Activated CD8-positive, alpha-beta memory T cell treated with anti-CD3 and anti-CD28 coated beads for 24 hours (primary cell): ENCODE measurements at places on chromosomes 13 and 19.

DNA sequence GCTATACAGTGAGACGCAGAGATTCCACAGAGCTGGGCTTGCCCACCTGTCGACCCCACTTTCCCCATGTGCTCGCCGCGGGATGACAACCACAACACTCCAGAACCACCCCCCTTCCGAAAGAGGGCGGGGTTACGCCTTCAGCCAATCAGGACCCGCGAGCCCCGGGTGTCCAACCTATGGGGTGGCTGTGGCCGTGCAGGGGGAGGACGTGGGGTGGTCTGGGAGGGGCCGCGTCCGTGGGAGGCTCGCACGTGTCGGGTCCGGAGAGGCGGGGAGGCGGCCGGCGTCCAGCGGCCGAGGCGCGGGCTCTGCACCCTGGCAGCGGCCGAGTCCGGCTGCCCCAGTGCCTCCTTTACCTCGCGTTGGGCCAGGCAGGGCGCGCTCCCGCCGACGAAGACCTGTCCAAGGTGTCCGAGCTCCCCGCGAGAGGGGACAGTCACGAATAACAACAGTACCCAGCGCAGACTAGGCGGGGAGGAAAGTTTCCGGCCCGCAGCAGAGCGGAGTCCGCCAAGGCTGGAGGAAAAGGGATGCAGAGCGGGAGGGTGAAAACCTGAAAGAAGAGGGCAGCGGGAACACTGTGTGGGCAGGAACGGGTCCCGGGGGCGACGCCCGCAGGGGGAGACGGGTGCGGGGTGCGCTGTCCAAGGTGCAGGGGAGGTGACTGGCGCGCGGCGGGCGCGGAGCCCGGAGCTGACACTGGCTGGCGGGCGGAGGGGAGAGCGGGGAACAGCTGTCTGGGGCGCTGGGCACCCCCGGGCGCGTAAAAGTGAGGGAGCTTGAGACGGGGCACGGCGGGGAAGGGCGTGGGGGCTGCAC is 911 bp downstream of the ENOX1 start:
- no peak for DNase-seq

DNA sequence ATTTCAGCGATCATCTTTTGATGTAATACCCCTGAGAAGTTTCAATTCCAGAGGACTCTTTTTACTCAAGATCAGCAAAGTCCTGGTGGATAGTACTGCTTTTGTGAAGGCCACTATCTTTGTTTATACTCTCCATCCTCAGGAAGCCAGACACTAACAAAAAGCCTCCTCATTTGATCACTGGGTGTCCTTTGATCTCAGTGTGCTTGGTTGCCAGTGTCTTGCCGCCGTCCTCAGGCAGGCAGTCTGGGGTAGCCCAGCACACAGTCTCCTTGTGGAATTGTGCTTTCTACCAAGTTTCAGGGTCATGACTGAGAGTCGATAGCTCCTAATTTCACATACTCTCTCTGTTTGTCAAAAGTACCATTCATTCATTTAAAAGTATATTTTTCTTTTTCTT is 762.2 kb downstream of the EFNB2 start:
- DNase-seq, result no peak

DNA sequence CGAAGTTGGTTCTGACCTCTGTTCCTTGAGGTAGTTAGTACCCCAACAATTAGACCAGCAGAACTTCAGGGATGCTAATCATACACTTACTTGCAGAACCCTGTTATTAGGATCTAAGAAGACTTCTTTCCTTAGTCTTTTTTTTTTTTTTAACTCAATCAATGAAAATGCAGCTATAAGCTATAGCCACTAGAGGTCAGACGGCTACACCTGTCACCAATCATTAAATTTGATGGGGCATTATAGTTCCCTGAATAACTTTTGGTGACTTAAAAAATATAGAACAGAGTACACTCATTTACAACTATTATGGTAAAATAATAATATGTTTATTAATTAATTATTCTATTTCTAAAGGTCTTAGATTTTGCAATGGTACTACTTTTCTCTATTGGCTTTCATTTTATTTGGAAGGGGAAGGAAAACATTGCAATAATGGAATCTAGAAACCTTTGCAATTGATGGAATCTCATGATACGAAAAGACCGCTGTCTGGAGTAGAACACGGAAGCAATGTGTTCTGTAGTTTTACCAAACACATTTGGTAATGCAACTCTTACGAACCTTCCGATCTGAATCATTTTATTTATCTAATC is 483.2 kb downstream of the DIAPH3 start:
- DNase-seq, result no peak

- DNase-seq, result no peak
Measured at GRCh38 chr13:96925916-96926628, 68.2 kb downstream of the OXGR1 start.

DNA sequence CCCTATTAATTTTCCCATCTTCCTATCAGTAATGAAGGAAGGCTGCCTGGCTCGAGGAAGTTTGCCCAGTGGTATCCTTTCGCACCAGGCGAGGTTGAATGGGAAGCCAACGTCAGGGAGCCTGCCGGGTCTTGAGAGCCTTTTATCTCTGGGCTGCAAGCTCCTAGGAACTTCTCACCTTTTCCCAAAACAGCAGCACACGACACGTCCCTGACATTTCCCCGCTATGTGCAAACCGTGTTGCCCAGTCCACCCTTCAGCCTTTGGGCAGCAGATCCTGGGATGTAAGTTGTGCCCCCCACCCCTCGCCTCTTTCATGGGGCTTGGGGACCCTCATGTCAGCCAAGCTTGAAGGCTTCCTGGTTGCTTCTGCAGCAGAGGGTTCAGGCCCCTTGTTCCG is 179.1 kb downstream of the ZNF536 start:
- DNase-seq, result no peak

DNA sequence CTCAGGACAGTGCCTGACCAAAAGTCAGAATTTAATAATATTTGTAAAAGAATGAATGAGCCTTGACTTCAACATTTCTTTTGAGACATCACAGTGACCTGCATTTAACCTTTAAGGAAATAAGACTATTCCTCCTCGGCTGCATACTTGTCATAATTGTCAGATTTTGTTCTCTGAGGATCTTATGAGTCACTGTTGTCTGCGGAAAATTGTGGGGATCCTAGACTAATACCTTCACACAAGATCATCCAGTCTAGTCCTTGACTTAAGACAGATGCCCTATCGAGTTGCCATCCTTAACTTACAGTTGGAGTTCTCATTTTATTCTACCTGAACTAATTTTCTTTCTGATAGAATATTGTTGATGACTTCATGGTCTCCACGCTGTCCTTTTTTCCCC is 198.4 kb downstream of the DLEU7 start:
- no peak for DNase-seq

DNA sequence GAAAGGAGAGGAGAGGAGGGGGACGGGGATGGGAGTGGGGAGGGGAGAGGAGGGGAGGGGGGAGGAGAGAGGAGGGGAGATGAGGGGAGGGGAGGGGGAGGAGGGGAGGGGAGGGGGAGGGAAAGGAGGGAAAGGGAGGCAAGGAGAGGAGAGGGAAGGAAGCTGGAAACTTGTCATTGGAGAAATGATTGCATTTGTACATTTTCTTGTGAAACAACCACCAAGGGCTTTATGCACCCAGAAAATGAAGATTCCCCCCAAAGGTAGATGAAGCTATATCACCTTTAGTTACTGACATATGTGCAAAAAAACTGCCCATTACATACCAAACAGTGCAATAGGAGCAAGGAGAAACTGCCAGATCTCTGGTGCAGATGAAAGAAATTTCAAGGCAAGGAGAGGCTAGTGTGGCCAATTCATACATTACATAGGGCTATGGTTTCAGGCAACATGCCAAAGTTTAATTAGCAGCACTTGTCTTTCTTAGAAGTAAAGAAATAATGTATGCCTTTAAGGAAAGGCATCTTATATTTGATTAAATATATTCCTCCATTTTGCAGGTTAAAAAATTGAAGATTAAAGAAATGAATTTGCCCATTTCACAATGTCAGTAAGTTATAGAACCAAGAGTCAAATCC is 49.5 kb upstream of the STK24 start:
- no peak for DNase-seq

DNA sequence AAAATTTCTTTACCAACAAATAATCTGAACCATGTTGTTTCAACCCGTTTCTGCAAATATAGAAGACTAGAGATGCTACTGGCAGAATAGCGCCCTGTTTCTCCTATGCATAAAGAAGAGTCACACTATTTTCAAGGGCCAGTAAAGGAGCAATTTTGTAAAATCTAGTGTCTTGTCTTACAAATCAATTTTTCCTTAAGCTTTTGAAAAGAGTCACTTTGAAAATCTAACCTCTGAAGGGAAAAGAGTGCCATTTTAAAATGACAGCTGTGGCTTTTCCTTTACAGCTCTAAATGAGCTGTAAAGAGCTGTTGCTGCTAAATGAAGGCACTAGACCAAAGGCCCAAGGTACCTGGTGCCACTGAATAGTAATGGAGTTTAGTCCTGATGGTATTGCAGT is 16.9 kb upstream of the GTF2F2 start:
- no peak for DNase-seq

GRCh38 chr19:9727644-9728043 is 40.9 kb downstream of the ZNF846 start:
- no peak for DNase-seq

DNA sequence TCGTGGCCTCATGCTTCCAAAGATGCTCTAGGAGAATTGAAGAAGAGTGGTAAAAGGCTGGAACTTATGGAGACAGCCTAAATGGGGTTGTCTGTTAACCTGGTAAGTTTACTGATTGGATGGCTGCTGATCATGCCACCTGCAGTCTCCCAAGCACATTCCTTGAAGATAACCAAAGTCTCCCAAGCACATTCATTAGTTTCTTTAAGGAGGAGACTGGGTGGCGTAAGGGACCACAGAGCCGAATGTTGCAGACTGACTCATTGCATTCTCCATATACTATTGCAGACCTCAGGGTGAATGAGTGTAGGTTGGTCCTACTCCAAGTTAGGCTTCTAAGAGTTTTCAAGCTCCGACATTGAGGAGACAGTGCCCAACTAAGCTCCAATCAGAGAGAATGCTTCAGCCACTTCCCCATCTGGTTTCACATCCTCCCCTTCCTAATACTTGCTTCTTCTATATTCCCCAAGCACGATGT is at the start of gene IGFL3:
Gene IGFL3, minus strand, starts transcription at position 51 of the 478 bp plus-strand sequence. Its CDS starts 39 bp downstream, at position 12.
- DNase-seq, result no peak

DNA sequence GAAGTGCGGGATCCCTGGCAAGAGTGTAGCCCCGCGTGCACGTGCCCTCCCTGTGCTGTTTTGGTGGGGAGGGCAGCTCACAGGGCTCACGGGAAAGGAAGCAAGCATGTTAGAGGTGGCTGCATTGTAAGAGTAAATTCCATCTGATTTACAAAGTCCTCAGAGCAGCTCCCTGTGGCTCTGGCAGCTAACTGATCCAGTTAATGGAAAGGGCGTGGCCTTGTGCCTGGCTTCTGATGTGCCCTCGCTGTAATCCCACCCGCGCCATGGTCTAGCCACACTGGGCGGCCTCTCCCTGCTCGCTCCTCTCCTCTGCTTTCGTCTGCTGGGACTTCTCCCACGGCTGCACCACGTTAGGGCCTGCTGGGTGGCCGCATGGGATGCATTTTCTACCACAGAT is 258.5 kb downstream of the FGF9 start:
- no peak for DNase-seq

- DNase-seq, result peak; percentile 98
Measured at GRCh38 chr19:18117692-18118378, 20.3 kb downstream of the MAST3 start.

DNA sequence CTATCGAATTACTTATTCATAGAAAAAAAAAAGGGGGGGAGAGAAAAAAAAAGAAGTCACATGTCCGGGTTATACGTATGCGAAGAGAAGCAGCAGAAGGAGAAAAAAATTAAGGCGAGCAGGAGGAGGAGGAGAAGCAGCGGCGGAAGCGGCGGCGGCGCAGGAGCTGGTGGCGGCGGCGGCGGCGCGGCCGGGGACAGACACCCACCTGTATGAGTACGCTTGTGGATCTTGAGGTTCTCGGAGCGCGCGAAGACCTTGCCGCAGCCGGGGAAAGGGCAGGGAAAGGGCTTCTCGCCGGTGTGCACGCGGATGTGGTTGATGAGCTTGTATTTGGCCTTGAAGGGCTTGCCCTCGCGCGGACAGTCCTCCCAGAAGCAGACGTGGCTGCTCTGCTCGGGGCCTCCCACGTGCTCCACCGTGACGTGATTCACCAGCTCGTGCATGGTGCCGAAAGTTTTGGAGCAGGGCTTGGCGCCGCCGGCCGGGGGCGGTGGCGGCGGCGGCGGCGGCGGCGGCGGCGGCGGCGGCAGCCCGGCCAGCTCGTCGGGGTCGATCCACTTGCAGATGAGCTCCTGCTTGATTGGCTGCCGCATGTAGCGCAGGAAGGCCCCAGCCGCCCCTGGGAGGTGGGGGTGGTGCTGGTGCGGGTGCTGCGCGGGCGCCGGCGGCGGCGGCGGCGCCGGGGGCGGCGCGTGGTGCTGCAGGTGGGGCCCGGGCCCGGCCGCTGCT is 1.5 kb downstream of the ZIC5 start:
- peak; percentile 75 for DNase-seq

- DNase-seq, result no peak
Measured at GRCh38 chr13:106507560-106508274, 27.7 kb downstream of the EFNB2 start.

GRCh38 chr13:20475927-20476691 is 49.5 kb downstream of the CRYL1 start:
- DNase-seq, result peak; percentile 80

DNA sequence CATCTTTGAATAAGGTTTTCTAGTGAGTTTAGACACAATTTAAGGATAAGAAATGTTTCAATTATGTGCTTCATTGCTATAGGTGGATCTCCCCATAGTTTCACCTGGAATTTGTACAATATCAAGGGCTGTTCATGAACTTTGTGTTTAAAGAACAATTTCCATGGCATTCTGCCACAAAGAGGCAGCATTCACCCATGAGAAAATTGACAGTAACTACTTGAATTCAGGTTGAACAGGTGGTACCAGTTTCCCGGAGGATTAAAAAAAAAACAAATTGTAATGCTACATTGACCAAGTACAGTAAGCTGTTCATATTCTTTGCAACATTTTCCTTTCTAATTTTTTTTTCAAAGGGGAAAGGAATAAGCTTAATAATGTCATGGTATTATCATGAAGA is 9.1 kb downstream of the SLITRK5 start:
- DNase-seq, result no peak

GRCh38 chr19:41771410-41771809 is 16.1 kb downstream of the CEACAM6 start:
- no peak for DNase-seq

DNA sequence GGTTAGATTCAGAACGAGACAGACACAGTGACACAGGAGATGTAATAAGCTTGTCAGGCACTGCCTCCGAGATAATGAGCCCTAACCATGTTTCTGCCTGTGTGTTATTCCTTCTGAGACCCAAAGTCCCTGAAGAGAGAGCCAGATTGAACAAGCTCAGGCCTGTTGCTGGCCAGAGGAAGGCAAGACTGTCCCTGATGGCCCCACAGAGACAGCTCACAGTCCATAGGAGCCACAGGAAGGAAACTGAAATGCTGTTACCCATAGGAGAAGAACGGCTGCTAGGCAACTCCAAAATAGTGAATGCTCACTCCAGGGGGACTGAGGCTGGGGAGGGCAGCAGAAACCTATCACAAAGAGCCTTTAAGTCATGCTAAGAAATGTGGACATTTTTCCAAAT is 31.8 kb upstream of the RFXAP start:
- DNase-seq, result no peak

DNA sequence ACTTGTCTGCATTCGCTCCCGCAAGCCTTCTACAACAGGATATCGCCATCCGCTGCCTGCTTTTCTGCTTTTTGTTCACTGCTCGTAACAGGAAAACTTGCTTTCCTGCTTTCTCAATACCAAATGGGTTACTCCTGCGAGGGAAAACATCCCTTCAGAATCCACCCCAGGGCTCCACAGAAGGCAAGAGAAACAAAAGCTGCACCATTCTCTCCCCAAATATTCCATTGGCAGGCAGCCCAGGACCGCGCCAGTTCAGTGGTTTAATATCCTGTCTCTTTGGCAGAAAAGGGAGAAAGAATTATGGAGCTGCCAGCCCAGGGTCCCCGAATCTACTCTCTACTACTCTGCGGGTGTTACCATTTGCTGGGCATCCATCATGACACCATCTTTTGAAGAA is 84.7 kb upstream of the DOCK9 start:
- DNase-seq, result no peak
